ENCODE measurements at places on chromosomes 4 and X.

GRCh38 chr4:2350982-2351381 is 67.5 kb downstream of the ZFYVE28 start:
- DNase-seq = no peak

DNA sequence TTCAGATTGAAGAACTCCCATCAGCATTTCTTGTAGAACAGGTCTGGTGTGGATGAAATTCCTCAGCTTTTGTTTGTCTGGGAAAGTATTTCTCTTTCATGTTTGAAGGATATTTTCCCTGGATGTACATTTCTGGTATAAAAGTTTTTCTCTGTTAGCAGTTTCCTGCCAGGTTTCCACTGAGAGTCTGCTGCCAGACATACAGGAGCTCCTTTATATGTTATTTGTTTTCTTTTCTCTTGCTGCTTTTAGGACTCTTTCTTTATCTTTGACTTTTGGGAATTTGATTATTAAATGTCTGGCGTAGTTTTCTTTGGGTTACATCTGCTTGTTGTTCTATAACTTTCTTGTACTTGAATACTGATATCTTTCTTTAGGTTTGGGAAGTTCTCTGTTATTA is 486.5 kb downstream of the ARAP2 start:
- no peak for DNase-seq

- peak; percentile 47 for DNase-seq
Measured at GRCh38 chr4:1356181-1356998, 9.4 kb downstream of the UVSSA start.

- no peak for DNase-seq
Measured at GRCh38 chrX:18596096-18596495, 75.8 kb downstream of the RS1 start.

DNA sequence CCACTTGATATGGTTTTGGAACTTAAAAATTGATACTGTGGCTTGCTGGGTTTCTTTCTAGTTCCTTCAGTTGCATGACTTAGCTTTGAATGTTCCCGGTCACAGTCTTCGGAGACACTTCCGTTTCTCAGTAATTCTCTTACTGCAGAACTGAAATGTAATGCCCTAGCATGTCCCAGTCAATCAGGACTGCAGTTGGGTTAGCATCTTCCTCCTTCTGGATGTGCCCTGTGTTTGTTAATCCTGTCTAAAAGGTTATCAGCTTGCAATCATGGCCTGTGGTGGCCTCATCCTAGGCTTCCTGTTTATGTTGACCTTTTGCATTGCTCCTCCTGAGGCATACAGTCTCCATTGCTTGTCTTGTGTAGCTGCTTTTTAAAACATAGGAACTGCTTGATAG is 275.9 kb downstream of the ARHGAP10 start:
- no peak for DNase-seq

- DNase-seq = peak; percentile 83
Measured at GRCh38 chrX:40108959-40109287, 11.2 kb upstream of the BCOR start.

GRCh38 chrX:133249266-133250058 is 31.3 kb upstream of the TFDP3 start:
- peak; percentile 15 for DNase-seq

DNA sequence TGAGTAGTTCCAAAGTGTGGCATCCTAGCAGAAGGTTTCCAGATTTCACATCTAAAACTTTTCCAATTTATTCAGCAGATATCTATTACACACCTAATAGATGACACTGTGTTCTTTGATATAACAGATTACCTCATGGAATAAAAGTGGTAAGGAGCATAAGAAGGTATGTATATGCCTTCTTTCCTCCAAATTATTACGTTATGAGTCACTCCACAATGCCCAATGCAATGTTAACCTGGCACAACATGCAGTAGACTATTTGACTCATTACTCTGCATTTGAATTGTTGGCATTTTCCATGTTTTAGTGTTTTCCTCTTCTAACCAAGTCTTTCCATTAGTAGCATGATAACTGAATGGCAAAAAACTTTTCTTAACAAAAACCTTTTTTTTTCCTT is 383.6 kb downstream of the ADGRL3 start:
- peak; percentile 35 for DNase-seq

GRCh38 chr4:72112514-72113156 is 80.8 kb downstream of the NPFFR2 start:
- DNase-seq = peak; percentile 56

- DNase-seq = no peak
Measured at GRCh38 chrX:155514225-155514624, 55.8 kb upstream of the F8A3 start.

DNA sequence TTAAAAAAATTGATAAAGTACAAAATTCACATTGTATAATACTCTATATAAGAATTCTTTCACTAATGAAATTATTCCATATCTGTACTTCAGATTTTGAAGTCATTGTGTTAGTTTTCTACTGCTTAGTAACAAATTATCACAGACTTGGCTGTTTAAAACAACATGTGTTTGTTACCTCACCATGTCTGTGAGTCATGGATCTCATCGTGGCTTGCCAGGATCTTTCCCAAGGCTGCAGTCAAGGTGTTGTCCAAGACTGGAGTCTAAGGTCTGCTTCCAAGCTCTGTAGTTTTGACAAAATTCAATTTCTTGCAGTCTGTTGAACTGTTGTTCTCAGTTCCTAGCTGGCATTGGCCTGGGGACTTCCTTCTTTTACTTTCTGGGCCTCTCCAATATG is 1286.9 kb downstream of the ADGRL3 start:
- no peak for DNase-seq

- DNase-seq = no peak
Measured at GRCh38 chr4:86565651-86566050, 28.5 kb upstream of the PTPN13 start.

DNA sequence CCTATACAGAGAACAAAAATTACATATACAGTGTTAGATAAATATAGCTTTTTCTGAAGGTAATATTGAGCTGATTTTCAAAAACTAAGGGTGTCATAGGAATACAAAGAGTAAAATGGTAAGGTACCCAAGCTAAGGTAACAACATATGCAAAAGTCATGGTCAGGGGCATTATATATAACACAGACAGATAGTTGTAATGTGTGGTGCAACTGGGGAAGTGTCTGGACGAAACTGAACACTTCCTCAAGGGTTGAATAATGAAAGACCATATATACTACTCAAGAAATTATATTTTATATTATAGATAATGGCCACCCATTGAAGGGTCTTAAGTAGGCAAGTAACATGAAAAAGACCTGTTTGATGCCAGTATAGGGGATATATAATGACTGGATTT is 262.1 kb upstream of the CXXC4 start:
- no peak for DNase-seq

DNA sequence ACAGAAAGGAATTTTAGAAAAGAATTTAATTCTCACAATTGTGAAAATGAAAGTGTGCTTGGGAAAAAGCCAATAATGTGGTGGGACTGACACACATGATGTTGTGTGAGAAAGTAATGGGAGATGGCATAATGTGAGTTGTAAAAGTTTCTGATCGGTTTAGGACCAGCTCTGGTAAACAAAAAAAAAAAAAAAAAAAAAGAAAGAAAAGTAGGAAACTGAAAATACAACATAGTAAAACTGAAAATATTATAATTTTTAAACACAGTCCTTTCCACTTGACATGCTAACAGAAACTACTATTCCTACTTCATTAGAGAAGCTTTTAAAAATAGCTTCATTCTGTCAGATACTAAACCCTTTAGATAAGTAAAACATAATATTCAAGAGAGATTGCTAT is 28.2 kb downstream of the RAP1GDS1 start:
- peak; percentile 17 for DNase-seq

- DNase-seq = no peak
Measured at GRCh38 chr4:140158365-140159030, 4.5 kb upstream of the MAML3 start.

- DNase-seq = no peak
Measured at GRCh38 chr4:168293386-168293975, 25.1 kb downstream of the DDX60 start.

GRCh38 chr4:47468706-47469365 is 5.3 kb upstream of the COMMD8 start:
- DNase-seq = peak; percentile 38

DNA sequence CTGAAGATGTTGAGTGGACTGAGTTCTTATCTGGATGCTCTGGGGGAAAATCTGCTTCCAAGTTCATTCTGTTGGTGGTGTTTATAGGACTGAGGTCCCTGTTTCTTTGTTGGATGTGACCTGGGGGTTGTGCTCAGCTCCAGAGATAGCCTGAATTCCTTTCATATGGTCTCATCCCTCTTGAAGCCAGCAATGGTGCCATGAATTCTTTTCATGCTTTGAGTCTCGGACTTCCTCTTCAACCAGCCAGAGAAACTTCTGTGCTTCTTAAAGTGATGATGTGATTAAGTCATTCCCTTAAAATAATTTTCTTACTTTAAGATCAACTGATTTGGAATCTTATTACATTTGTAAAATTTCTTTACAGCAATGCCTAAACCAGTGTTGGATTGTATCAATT is 233.8 kb upstream of the UGT8 start:
- DNase-seq = peak; percentile 98

GRCh38 chr4:143285696-143286437 is 50.8 kb upstream of the GAB1 start:
- no peak for DNase-seq

DNA sequence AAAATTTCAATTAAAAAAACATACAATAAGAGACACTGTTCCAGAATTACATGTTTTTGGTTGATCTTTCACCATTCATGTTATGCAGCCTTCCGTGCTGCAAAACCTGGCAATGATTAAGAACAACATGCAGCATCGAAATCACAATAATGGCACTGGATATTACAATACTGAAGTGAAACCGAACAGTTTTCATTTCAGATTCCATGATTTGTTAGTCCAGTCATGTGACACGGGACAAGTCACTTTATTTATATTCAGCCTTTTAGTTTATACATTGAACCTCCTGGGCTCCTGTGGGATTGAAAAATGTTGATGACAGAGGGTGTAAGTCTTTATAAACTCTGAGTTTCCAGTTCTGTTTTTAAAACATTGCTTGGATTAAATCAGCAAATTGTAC is 142.5 kb upstream of the TTC29 start:
- peak; percentile 20 for DNase-seq

DNA sequence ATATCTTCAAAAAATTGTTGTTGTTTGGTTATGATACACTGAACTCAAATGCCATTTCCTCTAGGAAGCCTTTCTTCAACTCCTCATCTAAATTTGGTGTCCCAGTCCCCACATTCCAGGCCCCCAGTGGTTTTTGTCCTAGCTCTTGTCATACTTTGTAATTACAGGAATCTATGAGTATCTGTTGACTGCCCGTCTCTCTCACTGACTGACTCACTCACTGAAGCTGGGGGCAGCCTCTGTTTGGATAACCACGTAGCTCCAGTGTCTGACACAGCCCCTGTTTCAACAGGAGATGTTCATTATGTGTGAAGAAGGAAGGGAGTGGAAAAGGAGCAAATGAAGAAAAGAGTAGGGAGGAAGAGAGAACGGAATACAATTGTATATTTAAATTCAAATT is 284.1 kb upstream of the TENM3 start:
- DNase-seq = peak; percentile 97

- no peak for DNase-seq
Measured at GRCh38 chr4:70701271-70701670, 12.9 kb downstream of the UTP3 start.

DNA sequence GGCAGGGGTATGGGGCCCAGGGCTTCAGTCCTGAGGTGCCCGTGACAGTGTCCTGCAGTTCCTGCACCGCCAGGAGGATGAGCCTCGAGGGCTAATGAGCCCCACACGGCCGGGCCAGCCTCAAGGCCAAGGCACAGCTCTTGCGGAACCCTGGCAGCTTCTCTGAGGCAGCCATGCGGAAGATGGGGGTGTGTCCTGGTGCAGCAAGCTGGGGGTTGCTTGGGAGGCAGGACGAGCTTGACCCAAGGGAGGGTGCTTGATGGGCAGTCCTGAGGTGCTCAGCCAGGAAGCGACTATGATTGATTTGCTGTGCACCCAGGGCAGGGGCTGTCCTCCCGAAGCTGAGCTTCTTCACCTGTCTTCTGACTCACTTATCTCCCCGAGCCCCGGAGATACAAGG is 9.1 kb upstream of the FGFR3 start:
- DNase-seq = no peak

- no peak for DNase-seq
Measured at GRCh38 chrX:41711021-41711667, 12.8 kb upstream of the GPR82 start.

- DNase-seq = peak; percentile 69
Measured at GRCh38 chr4:114136069-114136468, 156.6 kb upstream of the ARSJ start.

GRCh38 chr4:171601091-171601490 is 212.1 kb upstream of the GALNTL6 start:
- no peak for DNase-seq

- no peak for DNase-seq
Measured at GRCh38 chr4:110705440-110705782, 82.5 kb upstream of the PITX2 start.

DNA sequence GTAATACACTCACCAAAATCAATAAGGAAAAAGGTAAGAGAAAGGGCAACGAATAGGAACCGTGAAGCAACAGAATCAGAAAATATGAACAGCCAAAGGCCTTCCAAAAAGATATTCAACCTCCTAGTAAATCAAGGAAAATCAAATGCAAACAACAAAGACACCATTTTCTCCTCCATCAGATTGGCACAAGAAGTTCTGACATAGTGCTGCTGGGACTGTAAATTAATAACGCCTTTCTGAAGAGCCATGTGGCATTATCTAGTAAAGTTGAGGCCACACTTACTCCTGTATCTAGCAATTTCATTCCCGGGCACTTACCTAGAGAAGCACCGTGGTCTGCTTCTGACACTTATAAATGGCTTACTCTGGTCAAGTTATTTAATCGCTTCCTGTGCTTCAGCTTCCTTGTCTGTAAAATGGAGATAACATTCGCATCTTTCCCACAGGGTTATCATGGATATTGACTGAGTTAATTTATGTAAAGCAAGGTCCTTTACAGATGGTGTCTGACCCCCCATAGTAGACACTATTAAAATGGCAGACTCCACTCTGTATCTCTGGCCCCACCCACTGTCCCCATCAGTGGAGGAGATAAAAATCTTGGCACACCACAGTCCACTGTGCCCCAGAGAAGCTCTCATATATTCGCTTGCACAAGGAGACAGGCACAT is 20.5 kb upstream of the ENPP6 start:
- no peak for DNase-seq

GRCh38 chr4:66639361-66639760 is 905.9 kb downstream of the CENPC start:
- peak; percentile 73 for DNase-seq

DNA sequence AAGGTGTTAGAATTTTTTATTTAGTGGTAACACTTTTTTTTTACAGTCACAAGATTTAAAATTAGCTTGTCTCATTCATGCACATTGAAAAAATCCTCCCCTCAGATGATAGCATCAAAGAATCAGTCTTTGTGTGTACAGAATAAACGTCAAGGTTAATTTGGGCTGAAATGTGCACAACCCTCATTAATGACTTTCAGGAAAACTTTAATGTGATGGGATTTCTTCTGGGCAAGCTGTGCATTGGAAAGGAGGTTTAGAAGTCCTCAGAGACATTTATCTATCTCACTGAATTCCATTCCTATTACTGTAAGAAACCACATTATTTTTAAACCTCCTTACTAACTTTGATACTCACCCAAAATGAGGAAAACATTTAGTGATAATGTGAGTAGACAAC is 88.2 kb upstream of the TECRL start:
- peak; percentile 0 for DNase-seq

- DNase-seq = no peak
Measured at GRCh38 chr4:31045724-31046318, 325.7 kb downstream of the PCDH7 start.

- DNase-seq = peak; percentile 12
Measured at GRCh38 chr4:47106561-47106960, 75.2 kb downstream of the GABRB1 start.
